ENCODE measurements at places on chromosomes 13 and 19. TPM values are rescaled to one million over a fixed set of nuclear protein-coding genes. Genes with fewer than 3 reads are reported as not detected.

The CALR3 gene
- total RNA-seq = not detected

The MBD3L4 gene
- total RNA-seq = not detected

- DNase-seq = no peak
Observed at GRCh38 chr19:5018224-5019015, 49.5 kb downstream of the KDM4B start.

DNA sequence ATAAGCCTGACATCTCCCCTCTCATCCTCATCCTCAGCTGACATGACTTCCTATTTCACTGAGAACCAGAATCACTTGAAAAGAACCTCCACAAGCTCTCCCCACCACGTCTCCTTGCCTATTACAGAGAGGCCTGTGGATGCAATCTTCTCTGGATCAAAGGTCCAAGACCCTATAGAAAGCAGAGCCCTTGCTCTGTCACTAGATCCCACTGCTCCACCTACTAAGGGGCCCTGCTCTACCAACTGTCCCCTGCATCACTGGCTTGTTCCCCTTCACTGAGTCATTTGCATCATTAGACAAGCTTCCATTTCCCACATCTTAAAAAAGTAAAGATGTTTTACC is 40.8 kb downstream of the RCBTB2 start:
- no peak for DNase-seq

The ZNF578 gene
- total RNA-seq = not detected

The ANKRD24 gene
- total RNA-seq = 0.68 TPM

DNA sequence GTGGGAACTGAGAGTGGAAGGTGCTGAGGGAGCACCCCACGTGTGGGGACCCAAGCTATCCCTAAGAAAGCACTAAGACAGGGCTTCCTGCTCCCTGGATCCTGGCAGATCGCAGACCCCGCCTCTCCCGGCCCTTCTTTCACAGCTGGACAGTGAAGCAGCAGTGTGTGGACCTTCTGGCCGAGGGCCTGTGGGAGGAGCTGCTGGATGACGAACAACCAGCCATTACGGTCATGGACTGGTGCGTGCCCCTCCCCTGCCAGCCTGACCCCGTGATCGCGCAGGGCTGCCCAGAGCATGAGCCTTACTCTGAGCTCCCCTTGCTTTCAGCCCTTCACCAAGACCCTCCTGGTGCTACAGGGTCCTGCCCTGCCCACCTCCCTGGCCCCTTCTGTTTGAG is 2.3 kb downstream of the NCCRP1 start:
- DNase-seq = no peak

The DIS3 gene
- total RNA-seq = 36.7 TPM

The SERPINE3 gene
- not detected for total RNA-seq

- no peak for DNase-seq
Observed at GRCh38 chr19:53463263-53463662, 4.3 kb upstream of the ZNF813 start.

DNA sequence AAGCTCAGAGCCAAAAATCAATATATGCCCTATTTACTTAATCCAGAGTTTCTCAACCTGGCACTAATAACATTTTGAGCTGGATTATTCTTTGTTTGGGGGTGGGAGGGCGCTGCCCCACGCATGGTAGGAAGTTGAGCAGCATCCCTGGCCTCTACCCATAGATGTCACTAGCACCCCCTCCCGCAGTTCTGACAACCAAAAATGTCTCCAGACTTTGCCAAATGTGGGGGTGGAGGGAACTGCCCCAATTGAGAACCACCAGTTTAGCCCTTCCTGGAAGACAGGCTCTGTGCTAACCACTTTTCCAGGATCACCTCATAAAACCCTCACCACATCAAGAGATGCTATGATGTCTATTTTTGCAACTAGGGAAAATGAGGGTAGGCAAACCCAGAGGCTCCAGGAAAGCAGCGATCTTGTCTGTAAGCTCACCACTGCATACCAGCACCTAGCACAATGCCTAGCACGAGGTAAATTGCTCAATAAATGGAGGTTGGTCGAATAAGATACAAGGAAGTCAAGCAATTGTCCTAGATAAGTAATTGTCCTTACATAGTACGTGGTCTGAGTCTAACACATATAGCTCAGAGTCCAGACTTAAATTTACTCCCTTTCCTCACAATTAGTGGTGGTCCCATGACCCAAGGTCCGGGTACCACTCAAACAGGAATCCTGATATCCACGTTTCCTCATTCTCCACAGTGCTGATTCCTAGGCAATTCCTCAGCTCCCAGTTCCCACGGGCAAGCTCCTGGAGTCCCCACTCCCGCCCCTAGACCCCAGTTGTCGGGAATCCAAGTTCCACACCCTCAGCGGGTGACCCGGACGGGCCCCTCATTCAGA is 892 bp downstream of the TRIR start:
- no peak for DNase-seq

The FREM2 gene
- 0.06 TPM for total RNA-seq

The ZNF430 gene
- 6.6 TPM for total RNA-seq

DNA sequence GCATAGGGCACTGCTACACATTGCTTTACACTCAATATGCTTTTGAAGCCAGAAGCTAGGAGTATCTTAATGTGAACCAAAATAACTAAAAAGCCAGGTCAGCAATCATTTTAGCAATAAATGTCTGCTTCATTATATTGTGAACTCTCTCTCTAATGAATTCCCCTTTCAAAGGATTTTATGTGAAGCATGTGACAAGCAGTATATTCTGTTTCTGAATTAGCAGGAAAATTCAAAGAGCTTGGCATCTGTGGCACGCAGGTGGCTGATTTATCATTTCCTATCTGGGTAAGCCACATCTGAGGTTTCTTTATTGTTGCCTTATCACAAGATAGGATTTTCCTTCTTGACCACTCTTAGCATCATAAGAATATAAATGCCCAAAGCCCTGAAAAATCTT is 56.8 kb upstream of the KLF12 start:
- no peak for DNase-seq

DNA sequence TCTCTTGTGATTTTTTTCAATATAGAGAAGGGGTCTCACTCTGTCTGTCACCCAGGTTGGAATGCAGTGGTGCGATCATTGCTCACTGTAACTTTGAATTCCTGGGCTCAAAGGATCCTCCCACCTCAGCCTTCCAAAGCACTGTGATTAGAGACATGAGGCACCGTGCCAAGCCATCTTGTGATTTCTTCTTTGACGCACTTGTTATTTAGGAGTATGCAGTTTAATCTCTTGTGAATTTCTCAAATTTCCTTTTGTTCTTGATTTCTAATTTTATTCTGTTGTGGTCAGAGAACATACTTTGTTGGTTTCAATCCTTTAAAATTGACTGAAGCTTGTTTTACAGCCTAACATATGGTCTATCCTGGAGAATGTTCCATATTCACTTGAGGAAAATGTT is 14.5 kb downstream of the IPO5 start:
- DNase-seq = no peak

- DNase-seq = no peak
Observed at GRCh38 chr13:44303681-44304432, 69.8 kb upstream of the SERP2 start.

GRCh38 chr19:58356766-58357480 is 3.6 kb upstream of the A1BG start:
- no peak for DNase-seq

The TUBA3C gene
- not detected for total RNA-seq

- no peak for DNase-seq
Observed at GRCh38 chr13:106520251-106521054, 15.0 kb downstream of the EFNB2 start.

The LYPD3 gene
- total RNA-seq = 312 TPM

DNA sequence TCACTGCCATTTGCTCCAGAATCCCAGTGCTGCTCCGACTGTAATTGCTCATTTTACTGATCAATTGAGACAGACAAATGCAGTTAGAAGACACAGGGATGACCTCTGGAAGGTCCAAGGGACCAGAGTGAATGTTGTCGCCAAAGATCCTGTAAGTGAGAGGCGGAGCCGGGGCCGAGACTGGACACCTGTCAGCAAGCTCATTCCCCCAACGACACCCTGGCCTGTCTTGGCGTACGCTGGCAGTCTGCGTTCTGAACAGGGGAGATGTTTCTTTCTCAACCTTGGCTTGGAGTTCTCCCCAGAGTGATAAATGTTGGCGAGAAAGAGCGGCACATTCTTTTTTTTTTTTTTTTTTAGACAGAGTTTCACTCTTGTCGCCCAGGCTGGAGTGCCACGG is 24.2 kb downstream of the GADD45B start:
- DNase-seq = no peak

GRCh38 chr19:6551607-6552450 is 21.0 kb downstream of the TNFSF9 start:
- no peak for DNase-seq

- DNase-seq = no peak
Observed at GRCh38 chr19:6362027-6362350, 658 bp downstream of the CLPP start.

- DNase-seq = no peak
Observed at GRCh38 chr19:38971672-38972071, 3.9 kb downstream of the FBXO17 start.

The ZNF808 gene
- 6.7 TPM for total RNA-seq

DNA sequence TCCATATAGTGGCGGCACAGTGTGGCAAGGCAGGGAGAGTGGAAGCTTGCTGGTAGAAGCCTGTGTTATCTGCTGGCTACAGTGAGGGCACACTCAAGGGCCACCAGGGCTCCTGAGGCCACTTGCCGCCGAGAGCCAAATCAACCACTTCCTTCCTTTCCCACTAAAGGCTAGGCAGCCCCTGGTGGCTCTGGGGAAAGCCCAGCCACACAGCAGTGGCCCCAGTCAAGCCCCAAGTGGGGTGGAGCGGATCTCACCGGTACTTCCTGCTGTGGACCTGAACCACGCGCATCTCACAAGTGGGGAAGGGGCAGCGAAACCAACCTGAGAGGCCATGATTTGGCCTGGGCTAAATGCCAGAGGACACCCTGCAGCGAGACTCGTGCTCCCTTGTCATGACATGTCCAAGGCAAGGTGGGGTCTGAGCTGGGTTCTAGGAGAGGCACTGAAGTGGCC is 21.9 kb upstream of the SLC35E1 start:
- DNase-seq = no peak

- DNase-seq = no peak
Observed at GRCh38 chr13:84237143-84237542, 354.9 kb upstream of the SLITRK1 start.

- no peak for DNase-seq
Observed at GRCh38 chr19:49447485-49448431, 3.9 kb downstream of the PIH1D1 start.

- DNase-seq = no peak
Observed at GRCh38 chr19:13984186-13984585, 21.9 kb downstream of the RFX1 start.

DNA sequence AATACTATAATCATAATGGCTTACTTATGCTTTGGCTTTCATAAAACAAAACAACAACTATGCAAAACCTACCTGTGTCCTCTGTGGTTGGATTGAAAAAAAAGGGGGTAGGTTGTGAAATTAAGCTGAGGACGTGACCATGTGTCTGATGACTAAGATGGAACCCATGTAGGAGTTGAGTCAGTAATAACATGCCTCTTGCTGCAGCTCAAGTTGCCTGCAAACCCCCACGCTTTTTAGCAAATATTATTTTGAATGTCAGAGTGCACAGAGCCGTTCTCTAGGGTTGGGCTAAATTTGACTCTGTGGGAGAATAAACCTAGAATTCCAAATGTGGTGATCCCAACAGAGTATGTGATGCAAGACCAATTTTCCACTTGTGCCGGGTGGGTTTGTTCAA is 209.3 kb downstream of the KCNRG start:
- no peak for DNase-seq

DNA sequence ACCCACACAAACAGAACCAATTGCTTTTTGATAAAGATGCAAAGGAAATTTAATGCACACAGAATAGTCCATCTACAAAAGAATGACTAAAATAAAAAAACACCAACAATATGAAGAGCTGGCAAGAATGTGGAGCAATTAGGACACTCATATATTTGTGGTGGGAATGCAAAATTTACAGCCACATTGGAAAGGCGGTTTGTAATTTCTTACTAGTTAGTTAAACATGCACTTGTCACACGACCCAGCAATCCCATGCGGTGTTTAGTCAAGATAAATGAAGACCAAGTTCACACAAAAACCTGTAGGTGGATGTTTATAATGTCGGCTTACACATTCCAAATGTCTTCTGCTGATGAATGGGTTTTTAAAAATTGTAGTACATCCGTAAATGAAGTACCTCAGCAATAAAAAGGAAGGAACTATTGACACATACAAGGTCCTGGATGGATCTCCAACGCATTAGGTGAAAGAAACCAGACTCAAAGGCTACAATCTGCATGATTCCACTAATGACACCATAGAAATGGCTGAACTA is 5.2 kb downstream of the GRTP1 start:
- no peak for DNase-seq

The ONECUT3 gene
- total RNA-seq = not detected

DNA sequence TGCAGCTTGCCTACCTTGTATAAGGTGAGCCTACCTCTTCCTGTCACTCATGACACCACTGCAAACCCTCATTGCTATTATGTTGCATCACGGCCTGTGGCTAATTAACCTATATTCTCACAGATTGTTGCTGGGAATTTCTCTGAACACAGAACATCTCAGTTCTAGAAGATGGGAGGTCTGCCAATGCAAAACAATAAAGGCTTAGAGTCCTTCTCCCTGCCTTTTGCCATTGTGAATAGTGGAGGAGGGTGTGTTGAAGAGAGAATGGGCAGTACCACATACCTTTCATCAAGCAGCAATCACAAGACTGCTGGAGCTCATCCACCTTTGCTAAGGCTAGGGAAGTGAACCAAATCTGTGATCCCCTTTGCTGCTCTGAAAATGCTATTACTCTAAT is 34.4 kb downstream of the WDFY2 start:
- no peak for DNase-seq

DNA sequence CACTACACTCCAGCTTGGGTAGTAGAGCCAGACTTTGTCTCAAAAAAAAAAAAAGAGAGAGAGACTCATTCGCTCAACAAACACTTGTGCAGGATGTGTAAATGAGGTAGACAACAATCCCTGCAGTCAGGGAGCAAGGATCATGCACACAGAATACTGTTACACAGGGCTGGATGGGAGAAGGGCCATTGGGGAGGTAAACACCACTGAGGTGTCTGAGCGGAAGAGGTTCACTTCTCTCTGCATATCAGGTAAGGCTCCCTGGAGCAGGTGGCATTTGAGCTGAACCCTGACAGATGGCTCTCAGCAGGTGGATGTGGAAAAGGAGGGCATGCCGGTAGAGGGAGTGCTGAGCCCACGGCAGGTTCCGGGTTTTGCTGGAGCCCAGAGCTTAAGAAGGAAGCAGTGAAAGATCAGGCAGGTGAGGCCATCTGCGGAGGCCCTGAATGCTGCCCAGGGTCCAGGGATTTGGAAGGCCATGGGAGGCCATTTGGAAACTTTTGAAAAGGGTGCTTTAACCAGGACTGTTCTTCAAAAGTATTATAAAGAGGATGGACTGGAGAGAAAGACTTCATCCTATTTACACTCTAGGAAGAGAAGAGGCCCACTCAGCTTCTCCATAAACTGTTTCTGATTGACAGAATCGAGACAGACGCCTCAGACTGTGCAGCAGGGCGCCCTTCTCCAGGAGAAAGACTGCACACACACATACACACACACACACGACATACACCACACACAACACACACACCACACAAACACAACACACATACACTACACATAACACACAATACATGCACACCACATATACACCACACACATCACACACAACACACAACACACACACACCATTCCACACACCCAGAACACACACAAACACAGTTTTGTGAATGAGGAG is 199.4 kb downstream of the USP12 start:
- no peak for DNase-seq

Measured in esophagus squamous epithelium (tissue), 5 donors.